ENCODE measurements at places on chromosomes 11 and 22.

- peak; percentile 87 for DNase-seq
Observed at GRCh38 chr11:106697058-106697457, 321.2 kb downstream of the GUCY1A2 start.

DNA sequence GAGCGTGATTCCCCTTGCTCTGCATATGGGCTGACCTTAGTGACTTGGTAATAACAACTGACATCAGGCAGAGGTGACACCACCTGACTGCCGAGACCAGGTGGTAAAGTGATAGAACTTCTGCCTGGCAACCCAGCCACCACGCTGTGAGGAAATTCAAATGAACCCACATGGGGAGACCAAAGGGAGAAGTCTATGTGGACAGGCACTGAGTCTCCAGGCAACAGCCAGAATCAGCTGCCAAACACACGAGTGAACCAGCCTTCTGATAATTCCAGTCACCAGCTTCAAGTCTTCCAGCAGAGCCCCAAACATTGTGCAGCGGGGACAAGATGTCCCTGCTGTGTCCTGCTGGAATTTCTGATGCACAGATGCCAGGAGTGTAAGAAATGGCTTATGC is 29.7 kb downstream of the SPATA19 start:
- no peak for DNase-seq

DNA sequence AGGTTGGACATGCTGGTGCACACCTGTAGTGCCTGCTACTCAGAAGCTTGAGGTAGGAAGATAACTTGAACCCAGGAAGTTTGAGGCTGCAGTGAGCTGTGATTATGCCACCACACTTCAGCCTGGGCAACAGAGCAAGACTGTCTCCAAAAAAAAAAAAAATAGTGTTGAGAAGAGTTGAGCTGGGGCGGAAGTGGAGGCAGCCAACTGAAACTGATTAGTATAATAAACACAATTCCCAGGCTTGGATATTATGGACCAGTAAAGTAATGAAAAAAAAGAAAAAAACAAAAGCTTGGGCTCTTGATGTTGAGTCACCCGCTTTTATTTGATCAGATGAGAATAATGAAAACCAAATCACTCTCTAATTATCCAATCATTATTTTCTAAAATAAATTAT is 21.0 kb downstream of the LDLRAD3 start:
- DNase-seq: no peak

DNA sequence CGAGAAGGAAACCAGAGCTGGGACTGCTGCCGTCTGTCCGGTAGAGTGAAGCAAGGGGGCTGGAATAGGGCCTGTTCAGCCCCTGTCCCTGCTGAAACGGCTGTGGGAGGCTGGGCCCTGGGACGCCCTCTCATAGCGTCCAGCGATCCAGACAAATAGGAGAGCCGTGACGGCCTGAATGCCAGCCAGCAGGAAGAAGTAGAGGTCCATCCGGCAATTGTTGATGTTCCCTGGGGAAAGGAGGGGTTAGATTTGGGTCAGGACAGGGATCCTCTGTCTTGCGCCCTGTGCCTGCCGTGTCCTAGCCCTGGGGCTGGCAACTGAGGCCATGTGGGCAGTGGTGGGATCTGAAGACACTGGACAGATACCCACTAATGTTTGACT is 12.9 kb downstream of the TMEM132A start:
- DNase-seq: no peak

DNA sequence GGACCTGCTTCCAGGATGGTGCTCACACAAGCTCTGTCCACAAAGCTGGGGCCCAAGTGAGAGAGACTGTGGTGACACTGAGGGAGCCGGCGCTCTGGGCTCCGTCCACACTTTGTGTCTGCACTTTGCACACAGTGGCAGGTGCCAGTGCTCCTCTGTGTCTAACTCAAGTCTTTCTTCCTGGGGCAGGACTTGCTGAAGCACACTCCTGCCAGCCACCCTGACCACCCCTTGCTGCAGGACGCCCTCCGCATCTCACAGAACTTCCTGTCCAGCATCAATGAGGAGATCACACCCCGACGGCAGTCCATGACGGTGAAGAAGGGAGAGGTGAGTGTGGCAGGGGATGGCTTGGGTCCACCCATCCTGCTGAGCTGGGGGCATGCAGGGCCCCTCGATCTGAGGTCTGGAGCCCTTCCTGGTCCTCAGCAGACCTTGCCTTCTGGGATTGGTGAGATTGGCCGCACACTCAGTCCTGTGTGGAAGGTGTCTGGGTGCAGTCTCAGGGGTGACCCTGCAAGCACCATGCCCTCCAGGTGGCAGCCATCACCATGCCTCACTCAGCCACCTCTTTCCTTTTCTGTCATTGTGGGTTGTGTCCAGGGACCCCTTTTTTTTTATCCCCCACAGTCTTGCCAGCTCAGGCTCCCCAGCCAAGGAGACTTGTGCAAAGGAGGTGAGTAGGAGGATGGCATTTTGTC is 93.3 kb downstream of the BCR start:
- DNase-seq: no peak

DNA sequence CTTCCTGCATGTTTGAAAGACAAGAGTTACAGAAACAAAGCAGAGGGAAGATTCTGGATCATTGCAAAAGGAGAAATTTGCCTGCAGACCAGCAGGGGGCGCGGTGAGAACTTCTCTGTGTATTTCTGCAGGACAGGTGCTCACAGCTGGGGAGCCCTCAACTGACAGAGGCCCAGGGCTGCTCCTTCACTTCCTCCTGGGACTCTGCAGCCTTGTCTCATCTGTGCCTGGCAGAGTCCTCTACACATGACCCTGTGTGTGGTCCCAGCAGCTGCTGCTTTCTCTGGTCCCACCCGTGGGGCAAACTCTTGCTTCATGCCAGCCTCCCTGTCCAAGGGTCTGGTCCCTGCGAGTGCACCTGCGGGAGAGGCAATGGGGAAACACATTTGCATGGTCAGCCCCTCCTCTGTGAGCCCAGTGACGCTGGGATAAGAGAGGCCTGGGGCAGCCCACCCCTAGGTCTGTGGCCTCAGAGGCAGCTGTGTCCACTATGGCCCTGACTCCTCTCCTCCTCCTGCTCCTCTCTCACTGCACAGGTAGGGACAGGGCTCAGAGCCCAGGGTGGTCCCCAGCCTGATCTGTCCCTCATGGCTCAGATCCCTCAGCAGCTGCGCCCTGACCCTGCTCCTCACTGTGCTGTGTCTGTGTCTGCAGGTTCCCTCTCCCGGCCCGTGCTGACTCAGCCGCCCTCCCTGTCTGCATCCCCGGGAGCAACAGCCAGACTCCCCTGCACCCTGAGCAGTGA is 43.2 kb upstream of the VPREB1 start:
- DNase-seq: no peak

GRCh38 chr11:117633976-117634755 is 162.8 kb downstream of the DSCAML1 start:
- DNase-seq: no peak

DNA sequence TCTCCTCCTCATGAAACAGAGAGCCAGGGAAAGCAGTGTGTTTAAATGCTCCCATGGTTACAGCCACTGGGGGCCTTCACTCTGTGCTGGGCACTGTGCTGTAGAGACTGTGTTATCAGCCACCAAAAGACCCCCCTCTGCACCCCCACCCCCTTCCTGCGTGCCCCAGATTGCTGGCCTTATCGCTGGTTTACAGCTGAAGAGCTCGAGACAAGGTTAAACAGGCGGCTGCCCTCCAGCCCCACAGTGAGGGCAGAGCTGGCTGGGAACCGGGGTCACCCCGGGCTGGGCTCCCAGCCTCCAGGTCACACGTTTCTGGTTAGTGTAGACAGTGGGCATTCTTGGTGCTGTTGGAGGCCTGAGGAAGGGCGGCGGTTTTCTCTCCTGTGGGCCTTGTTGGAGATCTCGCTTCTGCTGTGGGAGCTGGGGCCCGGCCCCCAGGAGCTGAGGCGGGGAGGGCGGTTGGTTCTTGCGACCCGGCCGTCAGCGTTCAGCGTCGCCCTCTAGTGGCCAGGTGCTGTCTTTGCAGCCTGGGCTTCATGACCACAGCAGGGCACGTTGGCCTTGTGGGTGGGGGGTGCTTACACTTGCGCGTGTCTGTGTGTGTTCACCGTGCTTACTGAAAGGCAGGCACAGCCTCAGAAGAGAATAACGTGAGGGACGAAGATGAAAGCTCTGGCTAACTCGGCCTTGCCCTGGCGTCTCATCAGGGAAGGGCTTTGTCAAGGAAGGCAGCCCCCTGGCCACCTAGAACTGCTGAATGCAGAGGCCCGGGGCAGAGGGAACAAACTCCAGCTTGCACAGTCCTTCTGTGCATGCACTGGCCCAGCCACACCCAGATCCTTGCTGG is 40.8 kb downstream of the TBC1D22A start:
- no peak for DNase-seq

- DNase-seq: no peak
Observed at GRCh38 chr11:118610225-118610772, 2.9 kb downstream of the PHLDB1 start.

GRCh38 chr11:2511421-2512369 is 66.9 kb downstream of the KCNQ1 start:
- DNase-seq: no peak

DNA sequence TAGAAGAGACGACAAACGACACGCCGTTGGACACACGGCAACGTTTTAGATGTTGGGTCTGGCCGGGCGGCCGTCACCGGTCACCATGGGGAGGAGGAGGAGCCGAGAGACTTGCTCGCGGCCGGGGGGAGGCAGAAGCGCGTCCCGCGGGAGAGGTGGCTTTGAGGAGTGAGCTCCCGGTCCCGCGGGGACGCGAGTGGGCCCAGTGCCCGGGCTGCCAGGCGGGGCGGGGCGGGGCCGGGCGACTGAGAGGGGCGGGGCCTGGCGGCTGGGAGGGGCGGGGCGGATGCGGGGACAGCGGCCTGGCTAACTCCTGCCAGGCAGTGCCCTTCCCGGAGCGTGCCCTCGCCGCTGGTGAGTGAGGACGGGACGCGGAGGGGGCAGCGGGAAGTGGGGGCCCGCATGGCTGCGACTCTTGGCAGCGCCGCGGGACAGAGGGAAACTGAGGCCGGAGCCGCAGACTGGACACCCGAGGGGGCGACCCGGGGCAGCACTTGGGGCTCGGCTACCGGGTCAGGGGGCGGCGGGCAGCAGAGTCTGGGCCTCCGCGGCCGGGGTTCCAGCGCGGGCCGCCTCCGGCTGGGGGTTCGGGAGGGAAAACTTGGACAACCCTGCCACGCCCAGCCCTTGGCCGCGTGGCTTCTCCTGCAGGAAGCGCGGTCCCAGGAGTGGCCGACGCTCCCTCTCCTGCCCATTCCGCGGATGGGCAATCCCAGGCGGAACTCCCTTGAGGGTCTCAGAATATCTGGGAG is at the start of gene TSPO:
TSPO (plus strand) TSS at position 309 of the 752 bp plus-strand sequence. CDS start 7,680 bp downstream, outside the sequence.
- DNase-seq: no peak

DNA sequence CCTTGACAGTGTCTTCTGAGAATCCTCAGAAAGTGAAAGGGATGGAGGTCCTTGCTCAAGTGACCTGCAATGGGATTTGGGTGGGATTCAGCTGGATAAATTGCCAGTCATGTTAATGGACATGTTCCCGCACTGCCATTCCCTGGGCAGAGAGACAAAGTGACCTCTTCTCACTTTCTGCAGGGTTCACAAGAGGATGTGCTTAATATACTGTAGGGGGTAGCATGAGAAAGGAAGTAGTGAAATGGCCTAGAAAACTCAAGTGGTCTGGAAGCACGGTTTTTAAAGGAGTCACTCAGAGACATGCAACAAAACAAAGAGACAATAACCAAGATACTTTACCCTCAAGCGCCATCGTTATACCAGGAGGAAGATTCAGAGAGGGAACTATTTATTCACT is 70.2 kb downstream of the NELL1 start:
- no peak for DNase-seq

DNA sequence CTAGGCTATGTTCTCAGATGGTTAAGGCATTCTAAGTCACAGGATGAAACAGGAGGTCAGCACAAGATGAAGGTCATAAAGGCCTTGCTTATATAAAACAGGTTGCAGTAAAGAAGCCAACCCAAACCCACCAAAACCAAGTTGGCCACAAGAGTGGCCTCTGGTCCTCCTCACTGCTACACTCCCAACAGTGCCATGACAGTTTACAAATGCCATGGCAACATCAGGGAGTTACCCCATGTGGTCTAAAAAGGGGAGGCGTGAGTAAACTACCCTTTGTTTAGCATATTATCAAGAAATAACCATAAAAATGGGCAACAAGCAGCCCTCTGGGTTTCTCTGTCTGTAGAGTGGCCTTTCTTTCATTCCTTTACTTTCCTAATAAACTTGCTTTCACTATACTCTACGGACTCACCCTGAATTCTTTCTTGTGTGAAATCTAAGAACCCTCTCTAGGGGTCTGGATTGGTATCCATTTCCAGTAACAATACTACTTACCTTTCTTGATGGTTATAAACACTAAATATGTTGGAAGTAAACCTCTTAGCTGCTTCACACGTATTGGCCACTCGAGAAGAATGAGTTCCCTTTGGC is 1237.9 kb downstream of the FAM181B start:
- no peak for DNase-seq

- DNase-seq: peak; percentile 16
Observed at GRCh38 chr11:96486890-96487611, 97.2 kb downstream of the JRKL start.

DNA sequence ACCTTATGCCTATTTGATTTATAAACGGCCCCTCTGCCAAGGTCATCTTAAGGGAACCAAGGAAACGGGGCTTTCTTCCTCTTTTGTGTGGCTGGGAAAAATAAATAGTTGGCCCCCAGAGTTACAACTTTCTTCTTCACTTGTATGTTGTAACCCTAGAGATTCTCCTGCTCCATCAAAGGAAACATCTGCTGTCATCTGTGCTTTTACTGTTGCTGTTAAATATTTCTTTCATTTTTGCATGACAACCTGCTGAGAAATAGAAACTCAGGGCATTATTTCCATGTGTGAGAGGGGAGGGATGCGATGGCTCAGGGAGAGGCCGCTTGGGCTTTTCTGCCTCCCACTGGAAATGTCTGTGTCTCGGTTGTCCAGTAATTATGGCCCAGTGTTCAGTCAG is 21.8 kb upstream of the CDC42EP2 start:
- DNase-seq: no peak

- DNase-seq: peak; percentile 76
Observed at GRCh38 chr11:85947431-85948272, 92.5 kb downstream of the CCDC83 start.

GRCh38 chr11:79062814-79063762 is 377.7 kb downstream of the TENM4 start:
- no peak for DNase-seq

- DNase-seq: no peak
Observed at GRCh38 chr22:19218541-19219233, 40.2 kb upstream of the SLC25A1 start.

DNA sequence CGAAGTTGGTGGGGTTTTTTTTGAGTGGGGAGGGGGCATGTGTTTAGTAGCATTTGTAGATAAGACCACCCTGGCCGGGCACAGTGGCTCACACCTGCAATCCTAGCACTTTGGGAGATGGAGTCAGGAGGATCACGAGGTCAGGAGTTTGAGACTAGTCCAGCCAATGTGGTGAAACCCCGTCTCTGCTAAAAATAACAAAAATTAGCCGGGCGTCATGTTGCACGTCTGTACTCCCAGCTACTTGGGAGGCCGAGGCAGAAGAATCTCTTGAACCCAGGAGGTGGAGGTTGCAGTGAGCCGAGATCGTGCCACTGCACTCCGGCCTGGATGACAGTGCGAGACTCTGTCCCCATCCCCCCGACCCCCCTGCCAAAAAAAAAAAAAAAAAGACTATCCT is 34.6 kb downstream of the CECR2 start:
- no peak for DNase-seq

All from astrocyte (in vitro differentiated cells and primary cell).